AG09309 (cell line): ENCODE measurements at places on chromosomes 1 and 21.

GRCh38 chr1:28156821-28157220 lies 19.7 kb downstream of the PTAFR start:
- no peak for DNase-seq

DNA sequence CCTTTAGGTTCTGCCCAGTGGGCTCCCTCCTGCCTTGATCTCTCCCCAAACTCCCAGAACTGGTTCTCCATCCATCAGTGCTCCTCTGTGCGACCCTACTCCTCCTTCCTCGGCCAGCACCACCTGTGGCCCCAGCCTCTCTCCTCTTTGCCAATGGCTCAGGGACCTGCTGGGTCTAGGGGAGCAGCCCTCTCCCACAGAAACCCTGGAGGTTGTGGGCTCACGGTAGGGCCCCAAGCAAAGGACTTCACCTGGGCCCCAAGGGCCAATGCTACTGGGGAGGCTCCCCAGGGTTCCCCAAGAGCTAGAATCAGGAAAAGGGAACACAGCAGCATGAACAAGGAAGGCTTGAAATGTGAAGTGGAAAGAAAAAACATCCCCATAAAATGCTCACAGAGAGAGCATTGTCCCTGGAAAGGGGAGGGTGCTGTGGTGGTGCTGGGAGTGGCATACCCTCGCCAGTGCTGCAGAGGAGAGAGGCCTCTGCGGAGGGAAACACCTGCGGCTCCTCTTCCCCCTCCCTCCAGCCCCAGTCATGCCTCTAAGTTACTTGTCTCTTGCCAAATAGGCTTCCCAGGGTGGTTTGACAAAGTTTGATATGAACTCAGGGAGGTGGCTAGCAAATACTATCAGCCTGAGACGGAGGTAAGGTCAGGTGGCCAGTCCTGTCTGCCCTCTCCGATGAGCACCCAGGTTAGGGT lies 2.5 kb downstream of the TMEM63A start:
- no peak for DNase-seq

DNA sequence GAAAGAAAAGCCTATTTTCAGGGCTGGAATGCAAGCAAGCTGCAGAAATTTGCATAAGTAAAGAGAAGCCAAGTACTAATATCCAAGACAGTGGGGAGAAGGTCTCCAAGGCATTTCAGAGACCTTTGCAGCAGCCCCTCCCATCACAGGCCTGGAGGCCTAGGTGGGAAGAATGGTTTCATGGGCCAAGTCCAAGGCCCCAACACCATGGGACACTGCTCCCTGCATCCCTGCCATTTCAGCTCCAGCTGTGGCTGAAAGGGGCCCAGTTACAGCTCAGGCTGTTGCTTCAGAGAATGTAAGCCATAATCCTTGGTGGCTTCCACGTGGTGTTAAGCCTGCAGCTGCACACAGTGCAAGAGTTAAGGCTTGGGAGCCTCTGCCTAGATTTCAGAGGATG lies 16.9 kb upstream of the COL6A1 start:
- no peak for DNase-seq

- no peak for DNase-seq
Measured at GRCh38 chr1:46112108-46112507, 20.3 kb downstream of the PIK3R3 start.

DNA sequence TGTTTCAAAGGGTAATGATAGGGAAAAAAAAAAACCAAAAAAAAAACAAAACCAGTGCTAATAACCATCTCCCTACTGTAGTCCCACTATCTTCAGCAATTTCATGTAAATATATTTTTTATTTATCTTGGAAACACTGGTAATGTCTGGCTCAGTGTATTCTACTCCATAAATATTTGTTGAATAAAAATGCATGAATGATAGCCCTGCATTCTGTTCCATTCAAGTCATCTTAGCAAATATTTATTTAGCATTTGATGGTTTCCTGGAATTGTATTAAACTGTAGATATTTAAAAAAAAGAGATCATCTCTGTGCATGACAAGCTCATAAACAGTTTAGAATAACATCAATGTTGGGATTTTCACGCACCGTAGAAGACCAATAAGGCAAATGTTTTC lies 24.2 kb downstream of the IL23R start:
- DNase-seq, result no peak

DNA sequence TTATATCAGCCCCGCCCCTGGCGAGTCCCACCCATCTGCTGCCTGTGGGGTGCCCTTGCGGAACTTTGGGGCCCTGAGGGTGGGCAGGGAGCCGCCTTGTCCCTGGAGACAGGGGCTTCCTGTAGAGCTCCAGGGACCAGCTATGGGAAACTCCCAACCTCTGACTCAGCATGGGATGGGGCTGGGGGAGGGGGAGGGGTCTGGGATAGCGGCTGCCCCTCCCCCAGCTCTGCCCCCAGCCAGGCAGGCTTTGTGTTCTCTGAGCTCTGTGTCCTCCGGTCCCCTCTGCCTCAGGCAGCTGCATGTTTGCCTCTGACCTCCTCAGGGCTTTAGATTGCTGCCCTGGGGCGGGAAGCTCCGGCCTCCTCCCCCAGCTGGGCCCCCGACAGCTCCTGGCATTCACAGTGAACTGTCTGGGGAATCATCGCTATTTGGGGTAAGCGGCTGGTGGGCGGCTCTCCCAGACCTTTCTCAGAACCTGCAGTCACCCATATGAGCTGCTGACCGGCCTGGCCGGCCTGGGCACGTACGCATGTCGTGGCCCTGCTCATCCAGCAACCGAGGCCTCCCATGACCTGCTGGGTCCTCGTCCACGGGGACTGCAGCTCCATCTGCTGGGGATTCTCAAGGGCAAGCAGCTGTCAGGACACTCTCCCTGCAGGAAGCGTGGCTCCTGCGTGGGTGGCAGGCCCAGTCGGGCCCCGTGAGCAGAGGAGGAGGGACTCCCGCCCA lies 17.1 kb downstream of the ARHGEF16 start:
- no peak for DNase-seq

- peak; percentile 57 for DNase-seq
Measured at GRCh38 chr1:8373581-8374241, 55.8 kb downstream of the SLC45A1 start.

- DNase-seq, result no peak
Measured at GRCh38 chr1:198624648-198624980, 14.2 kb upstream of the PTPRC start.

DNA sequence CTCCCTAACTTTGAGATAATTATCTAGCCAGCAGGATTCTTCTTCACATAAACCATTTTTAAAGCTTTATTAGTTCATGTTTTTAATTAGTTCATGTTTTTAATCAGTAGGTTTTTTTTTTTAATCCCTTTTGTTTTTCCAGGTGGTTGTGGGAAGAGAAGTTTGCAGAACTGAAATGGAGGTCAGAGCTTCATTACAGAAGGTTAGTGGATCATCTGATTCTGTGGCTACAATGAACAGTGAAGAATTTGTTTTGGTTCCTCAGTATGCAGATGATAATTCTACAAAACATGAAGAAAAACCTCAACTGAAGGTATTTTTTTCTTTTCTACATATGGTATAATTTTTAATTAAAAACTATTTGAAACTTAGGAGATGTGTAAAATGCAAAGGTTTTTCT lies 59.7 kb downstream of the RABGAP1L start:
- no peak for DNase-seq

- no peak for DNase-seq
Measured at GRCh38 chr1:27153549-27153886, 1.4 kb downstream of the SLC9A1 start.

DNA sequence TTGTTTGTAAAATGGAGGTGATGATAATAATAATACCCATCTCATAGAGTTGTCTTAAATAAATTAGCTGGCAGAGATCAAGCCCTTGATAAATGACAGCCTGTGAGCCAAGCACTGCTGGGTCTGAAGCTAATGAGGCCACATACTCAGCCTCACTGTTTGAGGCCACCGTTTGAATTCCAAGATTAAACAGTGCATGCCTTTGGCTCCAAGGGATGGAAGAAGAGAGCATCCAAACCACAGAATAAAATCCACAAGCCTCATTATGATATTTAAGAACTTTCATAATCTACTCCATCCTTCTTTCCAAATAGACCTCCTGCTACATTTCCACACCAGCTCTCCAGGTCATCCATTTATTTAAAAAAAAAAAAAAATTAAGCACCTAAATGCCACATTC lies 29.0 kb downstream of the TGFBR3 start:
- DNase-seq, result peak; percentile 17

GRCh38 chr1:161033751-161034150 lies 5.0 kb downstream of the TSTD1 start:
- no peak for DNase-seq

- DNase-seq, result no peak
Measured at GRCh38 chr1:116540088-116540487, 30.7 kb downstream of the CD58 start.

GRCh38 chr1:24605534-24606295 lies 37.4 kb upstream of the SRRM1 start:
- DNase-seq, result no peak

GRCh38 chr1:109897259-109897955 lies 13.2 kb upstream of the CSF1 start:
- no peak for DNase-seq

DNA sequence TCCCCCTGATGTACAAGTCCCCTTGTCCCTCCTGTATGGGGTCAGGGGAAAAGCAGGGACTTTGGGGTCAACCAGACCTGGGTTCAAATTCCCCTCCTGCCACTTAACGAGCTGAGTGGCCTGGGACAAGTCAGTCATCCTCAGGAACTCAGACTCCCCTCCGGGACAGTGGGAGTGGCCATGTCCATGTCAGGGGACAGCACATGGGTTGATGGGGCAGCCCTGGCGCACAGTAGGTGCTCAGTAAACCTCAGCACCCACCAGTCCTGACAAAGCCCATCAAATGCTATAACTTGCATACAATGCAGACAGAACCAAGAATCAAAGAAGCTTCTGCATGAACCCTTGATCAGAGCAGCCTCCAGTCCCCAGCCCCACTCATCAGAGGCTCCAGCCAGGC lies 30.0 kb downstream of the MATN1 start:
- no peak for DNase-seq

- no peak for DNase-seq
Measured at GRCh38 chr1:108598340-108598739, 38.4 kb downstream of the EEIG2 start.

DNA sequence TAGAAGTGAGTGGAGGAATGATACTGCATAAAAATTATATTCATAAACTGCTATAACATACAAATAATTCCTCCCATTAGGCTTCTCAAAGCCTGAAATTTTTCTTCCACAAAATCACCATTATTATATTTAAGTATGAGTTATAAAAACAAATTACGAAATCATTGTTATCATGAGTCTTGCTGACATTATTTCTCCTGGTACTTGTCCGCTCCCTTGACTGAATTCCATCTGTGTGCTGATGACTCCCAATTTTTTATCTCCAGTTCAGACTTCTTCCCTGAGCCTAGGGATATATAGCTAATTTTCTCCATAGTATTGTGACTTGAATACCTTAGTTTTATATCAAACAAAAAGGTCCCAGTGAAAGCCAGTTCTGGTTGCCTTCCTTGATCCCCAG lies 268.2 kb downstream of the HMCN1 start:
- DNase-seq, result no peak

GRCh38 chr1:18093193-18093592 lies 14.4 kb upstream of the IGSF21 start:
- DNase-seq, result no peak

- DNase-seq, result no peak
Measured at GRCh38 chr1:205346956-205347574, 9.7 kb downstream of the KLHDC8A start.

GRCh38 chr1:98674075-98674781 lies 12.7 kb downstream of the SNX7 start:
- DNase-seq, result peak; percentile 59

- DNase-seq, result peak; percentile 88
Measured at GRCh38 chr1:225754940-225755641, 22.5 kb upstream of the SRP9 start.

- DNase-seq, result peak; percentile 25
Measured at GRCh38 chr1:43879414-43879813, 54.2 kb upstream of the ARTN start.

DNA sequence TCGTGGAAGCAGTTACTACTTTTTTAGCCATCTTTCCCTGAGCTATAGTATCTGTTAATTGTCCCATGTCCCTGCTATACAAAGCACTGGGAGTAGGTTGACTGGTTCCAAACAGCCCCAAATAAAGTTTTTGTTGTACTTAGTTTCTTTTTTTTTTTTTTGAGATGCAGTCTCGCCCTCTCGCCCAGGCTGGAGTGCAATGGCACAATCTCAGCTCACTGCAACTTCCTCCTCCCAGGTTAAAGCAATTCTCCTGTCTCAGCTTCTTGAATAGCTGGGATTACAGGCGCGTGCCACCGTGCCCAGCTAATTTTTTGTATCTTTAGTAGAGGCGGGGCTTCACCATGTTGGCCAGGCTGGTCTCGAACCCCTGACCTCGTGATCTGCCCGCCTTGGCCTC lies 3.3 kb downstream of the NCSTN start:
- no peak for DNase-seq

- DNase-seq, result no peak
Measured at GRCh38 chr1:204151552-204152309, at the start of gene ETNK2. Gene ETNK2, minus strand, starts transcription at chr1:204152044. Its CDS starts 192 bp downstream, at chr1:204151852.

DNA sequence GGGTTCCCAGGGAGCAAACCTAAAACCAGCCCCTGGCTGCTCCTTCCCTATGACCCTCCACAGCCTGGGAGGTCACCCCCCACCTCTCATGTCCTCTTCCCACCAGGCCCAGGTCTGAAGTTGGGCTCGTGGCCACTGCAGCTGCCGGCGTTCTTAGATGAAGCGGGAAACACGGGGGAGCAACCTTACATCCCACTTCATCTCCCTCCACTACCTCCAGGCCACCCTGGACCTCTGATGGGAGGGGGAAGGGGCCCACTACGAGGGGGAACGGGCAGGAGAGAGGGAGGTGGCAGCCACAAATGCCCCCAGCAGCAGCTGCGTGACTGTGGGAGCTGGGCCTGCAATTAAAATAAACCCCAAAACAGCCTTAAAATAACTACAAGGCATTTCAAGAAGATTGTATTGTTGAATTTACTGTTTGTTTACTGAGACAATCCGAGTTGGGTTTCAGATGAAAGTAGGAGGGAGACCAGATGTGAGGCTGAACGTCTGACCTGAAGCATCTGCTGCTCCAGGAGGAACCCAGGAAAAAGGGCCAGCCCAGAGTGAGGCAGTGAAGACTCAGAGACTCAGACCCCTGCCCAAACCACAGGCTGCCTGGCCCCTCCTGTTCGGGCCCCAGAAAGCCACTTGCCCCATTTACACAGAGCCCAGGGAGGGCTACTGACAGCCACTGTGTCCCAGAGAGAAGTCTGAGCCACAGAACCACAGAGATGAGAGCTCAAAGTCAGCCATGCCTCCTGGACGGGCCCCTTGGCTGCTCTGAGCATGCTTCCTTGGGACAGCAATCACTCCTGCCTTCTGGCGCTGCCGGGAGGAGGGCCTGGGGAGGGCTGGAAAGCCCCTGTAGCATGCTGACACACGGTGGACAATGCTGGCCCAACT lies 59.8 kb downstream of the GLIS1 start:
- no peak for DNase-seq

DNA sequence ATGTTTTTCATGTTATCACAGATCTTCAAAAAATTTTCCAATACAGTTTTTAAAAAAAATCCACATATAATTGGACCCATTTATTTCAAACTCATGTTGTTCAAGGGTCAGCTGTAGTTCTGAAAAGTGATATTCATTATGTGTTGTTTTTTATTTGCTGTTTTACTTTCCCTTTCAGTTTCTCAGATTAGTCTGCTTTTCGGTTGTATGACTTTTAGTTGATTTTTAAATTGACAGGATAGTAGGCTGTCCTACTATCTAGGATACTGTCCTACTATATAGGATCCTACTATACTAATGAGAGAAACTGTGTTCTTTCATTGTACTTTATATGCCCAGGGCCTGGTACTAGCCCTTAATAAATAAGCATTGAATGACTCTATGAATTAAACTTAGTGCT lies 33.6 kb upstream of the GPR52 start:
- DNase-seq, result no peak
